Activated CD4-positive, alpha-beta T cell treated with anti-CD3 and anti-CD28 coated beads, Interleukin-2, amount 50 U/mL, for 4 hours (primary cell): ENCODE measurements at places on chromosomes 11 and 22.
A peak's percentile ranks its signal among the peaks of the same experiment; 100 is the strongest.

GRCh38 chr11:120425527-120425926 is 86.0 kb upstream of the GRIK4 start:
- no peak for DNase-seq

GRCh38 chr11:29333993-29334775 is 682.6 kb downstream of the KCNA4 start:
- no peak for DNase-seq

- no peak for DNase-seq
Observed at GRCh38 chr11:86047275-86047991, 21.5 kb downstream of the PICALM start.

DNA sequence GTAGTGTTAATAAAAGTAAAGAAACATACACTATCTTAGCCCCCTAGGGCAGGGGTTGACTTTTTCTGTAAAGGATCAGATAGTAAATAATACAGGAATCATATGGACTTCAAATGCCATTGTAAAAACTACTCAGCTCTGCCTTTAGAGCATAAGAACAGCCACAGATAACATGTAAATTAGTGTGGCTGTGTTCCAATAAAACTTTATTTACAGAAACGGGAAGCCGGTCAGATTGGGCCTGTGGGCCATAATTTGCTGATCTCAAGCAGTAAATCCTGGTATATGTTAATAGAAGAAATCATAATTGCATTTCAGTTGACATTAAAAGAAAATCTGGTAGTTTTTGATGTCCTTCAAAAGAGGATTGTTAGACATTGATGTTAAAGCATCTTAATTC is 76.5 kb downstream of the ZC3H12C start:
- no peak for DNase-seq

- no peak for DNase-seq
Observed at GRCh38 chr11:22203281-22203680, 10.4 kb downstream of the ANO5 start.

GRCh38 chr22:43094085-43094484 is 4.9 kb upstream of the TTLL1 start:
- no peak for DNase-seq

DNA sequence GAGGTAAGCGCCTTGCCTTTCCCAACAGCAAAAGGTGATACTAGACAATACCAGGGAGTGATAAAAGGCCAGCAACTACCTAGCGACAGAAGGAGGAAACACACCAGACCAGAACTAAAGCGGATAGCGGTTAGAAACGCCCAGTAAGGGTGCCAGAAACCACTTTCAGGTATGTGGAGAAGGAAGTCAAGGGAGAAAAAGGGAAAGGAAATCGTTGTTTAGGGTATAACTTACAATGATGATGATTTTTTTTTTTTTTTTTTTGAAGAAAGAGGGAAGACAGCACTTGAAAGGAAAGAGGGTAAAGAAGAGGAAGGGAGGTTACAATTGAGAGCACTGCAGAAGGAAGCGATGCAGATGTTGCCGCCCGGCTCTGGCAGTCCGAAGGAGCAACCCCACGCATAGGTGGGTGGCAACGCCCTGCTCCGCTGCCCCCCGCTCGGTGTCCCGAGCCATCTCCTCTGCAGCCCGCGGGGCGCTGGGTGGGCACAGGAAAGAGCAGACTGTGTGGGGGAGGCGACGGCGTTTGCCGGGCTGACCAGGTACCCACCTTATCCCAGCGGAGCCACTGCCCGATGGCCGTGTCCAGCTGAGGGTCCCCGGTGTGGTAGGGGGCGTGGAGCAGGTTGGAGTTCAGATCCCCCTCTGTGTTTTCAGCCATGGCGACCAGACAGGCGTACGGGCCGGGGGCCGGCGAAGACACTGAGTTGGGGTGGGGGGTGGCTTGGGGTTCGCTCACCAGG is 561 bp downstream of the PGM2L1 start:
- peak; percentile 9 for DNase-seq

DNA sequence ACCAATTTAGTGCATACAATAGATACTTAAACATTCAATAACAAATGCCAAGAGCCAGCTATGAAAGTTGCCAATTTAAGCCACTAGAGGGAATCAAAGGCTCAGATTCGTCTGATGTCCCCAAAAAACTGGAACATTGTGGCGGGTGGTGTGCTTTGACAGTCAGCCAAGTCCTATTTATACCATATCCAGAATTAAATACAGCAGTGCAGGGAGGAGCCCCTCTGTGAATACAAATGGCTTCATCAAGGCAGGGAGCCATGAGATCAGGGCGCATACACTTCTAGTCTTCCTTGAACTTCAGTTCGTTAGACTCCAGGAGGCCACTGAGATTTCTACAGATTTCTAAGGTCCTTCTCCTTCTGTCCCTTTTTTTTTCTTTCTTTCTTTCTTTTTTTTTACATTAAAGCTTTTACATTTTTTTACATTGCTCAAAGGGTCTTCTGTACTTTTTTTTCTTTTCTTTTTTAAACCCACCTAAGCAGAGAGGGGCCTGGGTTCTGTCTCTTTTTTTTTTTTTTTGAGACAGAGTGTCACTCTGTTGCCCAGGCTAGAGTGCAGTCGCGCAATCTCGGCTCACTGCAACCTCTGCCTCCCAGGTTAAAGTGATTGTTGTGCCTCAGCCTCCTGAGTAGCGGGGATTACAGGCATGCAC is 41.5 kb upstream of the HSPA8 start:
- DNase-seq = peak; percentile 13

DNA sequence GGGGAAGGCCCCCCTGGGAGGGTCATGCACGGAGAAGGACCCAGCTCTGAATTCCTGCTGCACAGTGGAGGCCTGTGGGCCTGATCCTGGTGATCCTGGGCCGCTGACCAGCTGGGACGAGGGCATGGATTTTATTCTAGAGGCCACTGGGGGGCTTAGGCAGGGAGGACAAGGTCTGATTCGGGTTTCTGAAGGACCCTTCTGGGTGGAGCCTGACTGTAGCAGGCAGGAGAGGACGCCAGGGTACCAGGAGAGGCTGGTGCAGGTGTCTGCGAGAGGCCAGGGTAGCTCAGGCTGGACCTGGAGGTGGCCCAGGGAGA is 31.3 kb downstream of the MPPED1 start:
- no peak for DNase-seq

GRCh38 chr11:97685695-97686094 is 1295.9 kb downstream of the JRKL start:
- no peak for DNase-seq

GRCh38 chr22:27892811-27893210 is 26.2 kb downstream of the PITPNB start:
- DNase-seq = no peak

- DNase-seq = no peak
Observed at GRCh38 chr11:110564676-110565356, 135.1 kb downstream of the FDX1 start.

- no peak for DNase-seq
Observed at GRCh38 chr11:94194712-94195111, 66.1 kb downstream of the PANX1 start.

DNA sequence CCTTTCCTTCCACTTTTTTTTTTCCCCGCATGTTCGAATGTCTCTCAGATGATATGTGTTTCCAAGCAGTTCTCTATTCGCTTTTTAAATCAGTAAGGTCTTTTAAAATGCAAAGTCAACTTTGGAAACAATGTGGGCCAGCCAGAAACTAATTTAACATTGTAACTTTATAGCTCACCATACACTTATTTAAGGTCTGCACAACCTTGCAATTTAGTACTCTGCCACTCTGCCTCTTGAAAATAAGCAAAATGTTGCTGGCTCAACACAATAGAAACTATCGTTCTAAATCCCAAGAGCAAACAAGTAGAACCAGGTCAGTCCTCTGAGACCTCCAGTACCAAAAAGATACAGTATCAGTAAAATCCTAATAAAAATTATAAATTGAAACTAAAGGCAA is 109.0 kb downstream of the SIK3 start:
- no peak for DNase-seq

GRCh38 chr22:47575291-47575690 is 812.8 kb downstream of the TBC1D22A start:
- no peak for DNase-seq

GRCh38 chr11:46200537-46201281 is 76.8 kb upstream of the CREB3L1 start:
- DNase-seq = no peak

- DNase-seq = no peak
Observed at GRCh38 chr22:44624689-44625420, 77.1 kb upstream of the PRR5 start.

- DNase-seq = no peak
Observed at GRCh38 chr11:102727890-102728289, 3.1 kb upstream of the MMP8 start.

DNA sequence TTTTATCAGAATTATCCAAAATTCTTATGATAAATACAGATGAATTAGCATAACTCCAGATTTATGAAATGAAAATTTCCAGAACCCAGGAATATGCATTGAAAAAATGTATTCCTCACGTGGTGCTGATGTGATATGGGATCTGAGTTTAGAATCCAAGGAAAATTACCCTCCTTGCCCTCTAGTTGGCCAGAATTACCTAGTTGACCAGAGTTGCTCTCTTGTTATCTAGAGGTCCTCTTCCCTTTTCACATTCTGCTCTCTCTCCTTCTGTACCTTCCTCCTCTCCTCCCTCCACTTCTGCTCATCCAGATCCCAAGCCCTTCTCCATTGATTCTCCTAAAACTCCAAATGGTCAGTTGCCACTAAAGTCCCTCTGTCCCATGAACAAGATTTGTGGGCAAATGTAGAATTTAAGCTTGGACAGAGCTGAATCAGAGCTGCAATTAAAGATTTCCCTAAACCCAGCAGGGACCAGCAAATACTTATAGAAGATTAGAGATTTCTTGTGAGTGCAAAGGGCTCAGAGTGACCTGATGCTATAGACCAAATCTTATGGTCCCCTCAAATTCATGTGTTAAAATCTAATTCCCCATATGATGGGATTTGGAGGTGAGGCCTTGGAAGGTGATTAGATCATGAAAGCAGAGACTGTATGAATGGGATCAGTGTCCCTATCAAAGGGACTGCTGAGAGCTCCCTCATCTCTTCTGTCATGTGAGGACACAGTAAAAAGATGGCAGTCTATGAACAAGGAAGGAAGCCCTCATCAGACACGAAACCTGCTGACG is 103.2 kb upstream of the IGLL5 start:
- DNase-seq = no peak

DNA sequence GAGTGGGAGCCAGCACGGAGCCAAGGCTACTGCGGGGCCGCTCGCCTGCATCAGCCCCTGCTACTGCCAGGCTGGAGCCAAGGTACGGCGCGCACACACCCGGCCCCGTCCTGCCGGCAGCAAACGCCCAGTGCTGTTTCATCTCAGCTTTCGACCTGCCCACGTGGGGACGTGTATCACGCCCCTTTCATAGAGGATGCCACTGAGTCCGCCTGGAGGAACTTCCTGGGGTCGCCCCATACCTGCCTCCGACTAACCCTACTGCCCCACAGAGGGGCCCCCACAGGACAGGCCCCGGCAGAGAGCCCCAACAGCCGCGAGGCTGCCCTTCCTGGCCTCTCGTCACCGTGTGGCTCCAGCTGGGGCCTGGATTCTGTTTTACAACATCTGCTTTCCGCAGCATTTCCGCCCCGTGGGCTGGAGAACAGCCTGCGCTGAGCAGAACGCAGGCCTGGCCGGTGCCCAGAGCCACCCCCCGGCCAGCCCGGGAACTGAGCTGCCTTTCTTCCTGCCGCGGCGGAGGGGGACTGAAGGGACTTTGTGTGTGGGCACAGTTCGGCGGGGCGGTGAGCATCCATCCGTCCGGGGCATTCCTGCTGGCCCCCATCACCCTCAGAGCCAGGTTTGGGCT is 22.9 kb upstream of the ARHGAP8 start:
- no peak for DNase-seq

- DNase-seq = no peak
Observed at GRCh38 chr11:17250561-17251350, 25.8 kb upstream of the NUCB2 start.

GRCh38 chr11:85347291-85347690 is 279.9 kb downstream of the DLG2 start:
- no peak for DNase-seq

DNA sequence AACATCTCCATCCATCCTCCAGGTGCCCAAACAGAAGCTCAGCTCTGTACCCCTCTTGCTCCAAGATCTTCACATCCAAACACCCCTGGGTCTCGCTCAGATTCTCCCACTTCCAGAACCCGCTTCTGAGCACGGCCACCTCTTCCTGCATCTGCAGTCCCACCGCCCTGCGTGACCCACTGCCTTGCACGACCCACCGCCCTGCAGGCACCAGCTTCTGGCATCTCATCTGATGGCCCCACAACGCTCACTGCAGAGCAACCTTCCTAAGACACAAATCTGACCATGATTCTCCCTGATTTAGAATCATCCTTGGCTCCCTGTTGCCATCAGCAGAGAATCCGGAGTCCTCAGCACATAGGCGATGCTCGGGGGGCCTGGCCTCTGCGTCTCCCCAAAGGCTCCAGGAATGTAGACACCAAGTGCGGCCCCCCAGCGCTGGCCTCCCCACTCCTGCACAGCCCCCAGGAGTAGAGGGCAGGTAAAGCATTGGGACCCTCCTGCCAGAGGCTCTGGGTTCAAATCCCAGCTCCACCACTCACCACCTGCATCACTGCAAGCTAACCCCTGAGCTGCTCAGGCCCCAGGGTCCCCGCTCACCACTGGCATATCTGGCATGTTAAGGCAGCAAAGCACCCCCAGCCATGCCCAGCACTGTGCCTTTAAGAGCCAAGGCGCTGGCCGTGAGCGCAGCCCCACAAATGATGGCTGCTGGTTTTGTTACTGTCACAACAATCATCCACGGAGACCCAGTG is 459.3 kb downstream of the BRD1 start:
- DNase-seq = no peak

GRCh38 chr11:132655187-132655855 is 877.0 kb downstream of the OPCML start:
- no peak for DNase-seq

GRCh38 chr11:63847363-63847762 is 8.5 kb downstream of the MARK2 start:
- DNase-seq = no peak

DNA sequence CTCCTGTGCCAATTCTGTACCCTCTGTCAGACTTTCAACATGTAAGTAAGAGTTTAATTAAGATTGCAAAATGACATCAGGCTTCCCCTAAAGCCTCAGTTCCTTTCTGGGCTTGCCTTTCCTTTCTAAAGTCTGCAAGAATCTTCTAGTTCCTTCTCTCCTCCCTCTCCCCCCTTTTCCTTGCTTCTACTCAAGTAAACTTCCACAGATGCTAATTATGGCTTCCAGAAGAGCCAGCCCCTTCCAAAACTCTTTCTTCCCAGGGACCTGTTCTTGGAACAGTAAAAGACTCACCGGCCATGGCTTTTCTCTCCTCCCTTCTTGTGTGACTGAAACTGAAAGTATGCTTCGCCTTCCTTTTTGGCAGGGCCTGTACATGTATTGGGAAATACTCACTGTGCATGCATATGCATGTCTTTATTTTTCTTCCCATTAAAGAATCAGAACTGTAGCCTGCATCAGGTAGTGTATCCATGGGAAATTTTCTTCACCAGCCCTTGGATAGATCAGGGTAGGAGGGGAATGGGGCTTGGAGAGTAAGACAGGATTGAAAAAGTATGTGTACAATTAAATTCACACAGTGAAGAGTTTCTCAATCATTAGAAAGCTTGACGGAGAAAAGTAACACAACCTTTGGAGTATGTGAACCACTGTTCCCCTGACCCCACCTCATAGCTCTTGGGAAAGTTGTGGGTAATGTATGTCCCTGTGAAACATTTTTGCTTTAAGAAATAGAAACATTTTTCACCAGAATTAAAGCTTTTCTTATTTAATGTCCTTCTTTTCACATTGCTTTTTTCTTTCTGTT is at the start of gene CASP1:
Gene CASP1, minus strand, starts transcription at position 332 of the 808 bp plus-strand sequence. Its CDS starts 31 bp downstream, at position 301.
- peak; percentile 16 for DNase-seq
